ENCODE measurements at places on chromosomes 4 and X.
A peak's percentile ranks its signal among the peaks of the same experiment; 100 is the strongest.

GRCh38 chrX:54640736-54641135, 110.7 kb downstream of the GNL3L start:
- peak; percentile 48 for DNase-seq

DNA sequence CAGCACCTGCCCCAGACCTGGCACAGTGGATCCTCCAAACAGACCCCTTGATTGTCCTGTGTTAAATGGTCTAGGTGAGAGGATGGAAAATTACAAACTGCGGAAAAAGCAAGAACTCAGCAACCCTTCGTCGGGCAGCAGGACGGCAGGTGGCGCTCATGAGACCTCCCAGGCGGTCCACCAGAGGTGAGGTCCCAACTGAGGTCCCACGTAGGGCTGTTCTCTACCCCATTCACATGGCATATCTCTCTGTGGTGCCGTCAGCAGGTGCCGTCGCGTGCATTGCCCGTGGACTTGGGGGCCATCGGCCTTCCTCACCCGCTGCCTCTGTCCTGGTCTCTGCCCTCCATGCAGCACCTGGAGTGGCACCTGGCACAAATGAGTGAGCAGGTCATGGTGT, 88.2 kb downstream of the CRMP1 start:
- DNase-seq, result peak; percentile 78

DNA sequence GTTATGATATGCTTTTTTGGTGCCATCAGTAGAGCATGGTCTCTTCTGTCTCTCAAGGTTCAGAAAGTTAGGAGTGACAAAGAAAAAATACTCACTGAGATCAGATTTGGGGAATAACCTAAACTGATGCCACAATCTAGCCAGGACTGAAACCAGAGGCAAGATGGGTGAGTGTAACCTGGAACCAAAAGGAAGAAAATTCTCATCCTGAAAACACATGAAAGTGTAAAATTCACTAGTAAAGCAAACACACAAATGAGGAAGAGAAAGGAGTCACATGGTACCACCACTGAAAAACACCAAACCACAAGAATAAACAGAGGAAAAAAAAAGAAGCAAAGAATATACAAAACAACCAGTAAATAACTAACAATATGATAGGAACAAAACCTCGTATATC, 96.4 kb downstream of the ANXA10 start:
- DNase-seq, result no peak

DNA sequence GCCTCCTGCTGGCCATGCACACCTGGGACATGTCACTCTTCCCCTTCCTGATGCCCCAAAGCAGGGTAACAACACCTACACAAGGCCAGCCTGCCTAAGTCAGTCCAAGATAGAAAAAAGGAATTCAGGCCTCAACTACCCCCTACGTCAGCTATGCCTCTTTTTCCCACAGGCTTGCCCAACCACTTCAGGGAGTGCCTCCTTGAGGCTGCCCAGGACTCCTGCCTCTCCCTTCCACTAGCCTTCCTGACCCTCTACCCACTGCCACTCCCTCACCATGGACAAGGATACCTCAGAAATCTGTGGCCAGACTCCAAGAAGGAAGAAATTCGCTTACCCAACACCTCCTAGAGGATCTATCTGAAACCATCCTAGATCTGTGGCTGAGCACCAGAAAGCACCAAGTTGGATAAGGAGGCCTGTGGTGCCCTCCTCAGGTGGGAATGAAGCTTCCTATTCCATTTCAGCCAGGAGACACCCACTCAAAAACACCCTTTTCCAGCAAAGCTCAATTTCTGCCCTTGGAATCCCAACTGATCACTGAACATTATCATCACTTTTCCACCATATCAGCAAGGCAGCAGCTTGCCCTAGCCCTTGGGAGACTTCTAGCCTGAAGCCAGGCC, 1.8 kb downstream of the KDM5C start:
- DNase-seq, result peak; percentile 61

GRCh38 chr4:141658309-141658708, 21.9 kb downstream of the IL15 start:
- no peak for DNase-seq

- DNase-seq, result no peak
These were observed 80.3 kb downstream of the SEL1L3 start for GRCh38 chr4:25782482-25782881.

All from endodermal cell (in vitro differentiated cells).